Activated CD8-positive, alpha-beta T cell treated with anti-CD3 and anti-CD28 coated beads for 36 hours (primary cell): ENCODE measurements at places on chromosomes 2 and 18. TPM values are rescaled to one million over a fixed set of nuclear protein-coding genes. Genes with fewer than 3 reads are reported as not detected.

CD207 gene
- not detected for total RNA-seq

MPPE1 gene
- total RNA-seq: 21.7 TPM

AUP1 gene
- 92.7 TPM for total RNA-seq

C2orf66 gene
- not detected for total RNA-seq

CNGA3 gene
- total RNA-seq: not detected

DSC3 gene
- total RNA-seq: 0.04 TPM

SLC39A10 gene
- 25.8 TPM for total RNA-seq

TLX2 gene
- total RNA-seq: 0.16 TPM

DNA sequence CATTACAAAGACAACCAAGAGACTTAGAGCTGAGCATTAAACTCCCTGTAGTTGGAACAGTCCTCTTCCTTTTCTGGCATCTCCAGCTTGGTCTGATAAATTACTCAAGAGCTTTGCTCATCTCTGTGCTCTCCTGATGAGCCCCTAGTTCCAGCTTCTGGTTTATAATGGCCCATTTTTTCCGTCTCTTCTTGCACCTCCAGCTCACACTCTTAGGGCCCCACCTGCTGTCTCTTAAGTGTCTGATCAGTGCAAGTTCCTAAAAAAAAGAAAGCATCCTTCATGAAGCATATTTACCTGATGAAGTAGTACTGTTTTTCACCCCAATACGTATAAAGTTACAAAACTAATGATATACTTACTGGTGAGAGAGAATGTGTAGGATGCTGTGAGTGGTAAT, 822.9 kb downstream of the RNF144A start:
- H3K4me3 ChIP-seq: no peak overlapping the region
- peaks cover 72% of the 10 kb centered on the region for H3K4me1 ChIP-seq
- peaks cover 28% of the 10 kb centered on the region for H3K36me3 ChIP-seq
- H3K27me3 ChIP-seq: no peaks in the 10 kb centered on the region
- peak overlapping the region; percentile 58 for H3K27ac ChIP-seq

GRCh38 chr2:29755829-29756228, 165.6 kb downstream of the ALK start:
- H3K27me3 ChIP-seq: no peaks in the 10 kb centered on the region
- no peaks in the 10 kb centered on the region for H3K36me3 ChIP-seq

- no peaks in the 10 kb centered on the region for H3K4me1 ChIP-seq
- no peak overlapping the region for H3K27ac ChIP-seq
- H3K36me3 ChIP-seq: no peaks in the 10 kb centered on the region
- no peak for DNase-seq
- H3K27me3 ChIP-seq: no peaks in the 10 kb centered on the region
These were observed 254.2 kb downstream of the RIT2 start for GRCh38 chr18:42861271-42861670.

GRCh38 chr18:63700501-63700900, 2.3 kb upstream of the SERPINB11 start:
- no peaks in the 10 kb centered on the region for H3K36me3 ChIP-seq
- H3K4me1 ChIP-seq: no peaks in the 10 kb centered on the region
- H3K27me3 ChIP-seq: no peaks in the 10 kb centered on the region
- no peak overlapping the region for H3K27ac ChIP-seq
- no peak for DNase-seq

DNA sequence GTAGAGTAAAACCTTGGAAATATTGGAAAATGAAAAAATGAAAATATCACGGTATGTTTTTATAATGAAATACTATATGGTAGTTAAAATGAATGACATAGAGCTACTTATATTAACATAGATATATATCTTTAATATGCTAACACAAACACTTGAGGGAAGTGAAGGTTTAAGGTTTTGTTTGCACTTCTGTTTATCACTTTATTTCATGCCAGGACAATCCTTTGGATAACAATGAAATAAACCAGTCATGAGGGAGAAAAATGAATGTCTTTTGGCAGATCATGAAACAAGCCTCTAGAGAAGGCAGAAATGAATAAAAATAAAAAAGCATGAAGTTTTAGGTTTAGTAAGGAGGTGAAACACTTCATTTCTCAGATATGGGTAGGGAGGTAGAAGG, 89.9 kb downstream of the BAZ2B start:
- H3K27me3 ChIP-seq: no peaks in the 10 kb centered on the region
- no peaks in the 10 kb centered on the region for H3K4me1 ChIP-seq
- H3K4me3 ChIP-seq: no peak overlapping the region
- no peak for DNase-seq

- H3K27me3 ChIP-seq: no peaks in the 10 kb centered on the region
- H3K4me1 ChIP-seq: peaks cover 31% of the 10 kb centered on the region
- no peak overlapping the region for H3K4me3 ChIP-seq
- peaks cover 2% of the 10 kb centered on the region for H3K36me3 ChIP-seq
- DNase-seq: no peak
- peak overlapping the region; percentile 14 for H3K27ac ChIP-seq
These were observed 44.7 kb upstream of the VPS54 start for GRCh38 chr2:64063924-64064331.

DNA sequence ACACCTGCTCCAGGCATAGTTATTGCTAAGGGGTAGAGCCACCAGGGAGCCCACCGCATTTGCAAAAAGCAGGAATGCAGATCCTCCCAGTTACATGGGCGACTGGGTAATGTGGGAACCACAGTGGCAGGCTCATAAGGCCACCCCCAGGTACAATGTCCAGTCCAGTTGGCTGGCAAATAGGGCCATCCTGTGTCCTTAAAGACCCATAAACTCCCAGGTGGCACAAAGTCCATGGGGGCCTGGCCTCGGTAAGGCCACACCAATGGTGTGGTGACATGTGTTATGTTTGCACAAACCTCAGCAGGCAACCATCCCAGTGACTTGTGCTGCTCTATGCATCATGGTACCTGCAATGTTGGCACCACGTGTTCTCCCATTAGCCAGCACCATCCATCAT, 283.6 kb upstream of the GYPC start:
- no peaks in the 10 kb centered on the region for H3K36me3 ChIP-seq
- no peaks in the 10 kb centered on the region for H3K27me3 ChIP-seq
- H3K4me3 ChIP-seq: no peak overlapping the region

GRCh38 chr2:39437522-39438296, 624 bp upstream of the MAP4K3 start:
- H3K4me3 ChIP-seq: peak overlapping the region; percentile 86
- peaks cover 6% of the 10 kb centered on the region for H3K36me3 ChIP-seq
- peaks cover 51% of the 10 kb centered on the region for H3K4me1 ChIP-seq
- peak overlapping the region; percentile 70 for H3K27ac ChIP-seq
- DNase-seq: peak; percentile 65
- H3K27me3 ChIP-seq: no peaks in the 10 kb centered on the region

- H3K4me3 ChIP-seq: no peak overlapping the region
These were observed 937.1 kb downstream of the TSN start for GRCh38 chr2:122692400-122693083.

GRCh38 chr2:157180359-157180758, 77.1 kb upstream of the GALNT5 start:
- no peak overlapping the region for H3K4me3 ChIP-seq
- no peak overlapping the region for H3K27ac ChIP-seq
- peaks cover 4% of the 10 kb centered on the region for H3K4me1 ChIP-seq
- peaks cover 12% of the 10 kb centered on the region for H3K27me3 ChIP-seq
- no peak for DNase-seq
- no peaks in the 10 kb centered on the region for H3K36me3 ChIP-seq

- no peak overlapping the region for H3K27ac ChIP-seq
- no peaks in the 10 kb centered on the region for H3K36me3 ChIP-seq
- H3K4me3 ChIP-seq: no peak overlapping the region
- H3K27me3 ChIP-seq: no peaks in the 10 kb centered on the region
- no peaks in the 10 kb centered on the region for H3K4me1 ChIP-seq
These were observed 239.4 kb downstream of the KLHL29 start for GRCh38 chr2:23624378-23624777.

- DNase-seq: no peak
- H3K27ac ChIP-seq: no peak overlapping the region
- H3K4me1 ChIP-seq: peaks cover 4% of the 10 kb centered on the region
- no peaks in the 10 kb centered on the region for H3K27me3 ChIP-seq
- no peak overlapping the region for H3K4me3 ChIP-seq
- peaks cover 2% of the 10 kb centered on the region for H3K36me3 ChIP-seq
These were observed 140.6 kb upstream of the DNMT3A start for GRCh38 chr2:25482341-25482740.

DNA sequence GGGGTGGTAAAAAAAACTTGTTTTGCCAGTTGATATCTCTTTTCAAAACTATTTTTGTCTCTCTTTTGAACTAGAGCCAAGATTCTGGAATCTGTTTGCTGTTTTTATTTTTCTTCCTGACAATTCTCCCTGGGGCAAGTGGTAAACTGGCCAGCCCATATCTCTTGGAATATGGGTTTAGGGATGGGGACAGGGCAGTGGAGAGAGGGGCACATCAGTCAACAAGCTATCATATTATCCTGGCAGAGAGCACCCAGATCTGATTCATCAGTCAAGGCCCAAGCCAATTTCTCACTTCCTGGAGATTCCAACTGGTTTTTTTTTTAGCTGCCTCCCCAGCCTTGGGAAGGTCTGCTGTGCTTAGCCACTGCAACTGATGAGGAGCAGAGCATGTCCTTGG, 52.3 kb downstream of the ARHGAP28 start:
- no peak overlapping the region for H3K4me3 ChIP-seq
- no peak for DNase-seq
- no peaks in the 10 kb centered on the region for H3K27me3 ChIP-seq
- no peak overlapping the region for H3K27ac ChIP-seq
- H3K36me3 ChIP-seq: no peaks in the 10 kb centered on the region

GRCh38 chr2:117087535-117088291, 726.8 kb upstream of the DDX18 start:
- H3K27me3 ChIP-seq: no peaks in the 10 kb centered on the region
- H3K27ac ChIP-seq: no peak overlapping the region
- no peak overlapping the region for H3K4me3 ChIP-seq
- H3K36me3 ChIP-seq: no peaks in the 10 kb centered on the region
- no peak for DNase-seq

DNA sequence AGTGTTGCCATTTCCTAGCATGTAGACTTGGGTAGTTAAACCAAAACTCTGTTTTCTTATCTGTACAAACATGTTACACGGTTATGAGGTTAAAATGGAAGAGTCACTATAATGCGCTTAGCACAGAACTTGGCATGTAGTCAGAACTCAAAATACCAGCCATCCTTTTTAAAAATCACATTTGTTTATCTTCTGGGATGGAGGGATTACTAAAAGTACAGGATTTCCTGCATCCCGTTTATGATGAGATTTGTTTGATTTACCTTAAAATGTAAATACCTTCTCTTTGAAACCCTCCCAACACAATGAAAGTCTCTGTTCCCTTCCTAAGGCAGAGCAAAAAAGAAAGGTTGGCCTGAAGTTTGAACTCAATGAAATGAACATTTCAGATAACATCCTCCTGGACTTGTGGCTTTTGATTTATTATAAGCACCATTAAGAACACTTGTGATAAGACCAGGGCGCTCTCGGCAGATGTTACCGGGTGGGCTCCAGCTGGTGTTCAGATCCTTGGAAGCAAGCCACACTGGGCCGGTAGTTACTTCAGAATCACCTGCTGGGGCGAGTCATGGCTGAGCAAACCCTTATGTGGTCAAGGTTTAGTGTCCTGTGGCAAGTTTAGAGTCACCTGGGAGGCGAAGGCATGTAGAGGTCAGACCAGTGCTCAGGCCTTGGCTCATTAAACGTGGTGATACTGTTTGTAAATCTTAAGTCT, 105.7 kb downstream of the MGAT5 start:
- DNase-seq: no peak
- no peaks in the 10 kb centered on the region for H3K4me1 ChIP-seq
- no peak overlapping the region for H3K4me3 ChIP-seq
- H3K27ac ChIP-seq: no peak overlapping the region
- H3K27me3 ChIP-seq: no peaks in the 10 kb centered on the region

- H3K36me3 ChIP-seq: no peaks in the 10 kb centered on the region
- H3K4me3 ChIP-seq: no peak overlapping the region
- H3K27ac ChIP-seq: no peak overlapping the region
- no peaks in the 10 kb centered on the region for H3K4me1 ChIP-seq
These were observed 13.1 kb upstream of the PLEK start for GRCh38 chr2:68351997-68352396.

DNA sequence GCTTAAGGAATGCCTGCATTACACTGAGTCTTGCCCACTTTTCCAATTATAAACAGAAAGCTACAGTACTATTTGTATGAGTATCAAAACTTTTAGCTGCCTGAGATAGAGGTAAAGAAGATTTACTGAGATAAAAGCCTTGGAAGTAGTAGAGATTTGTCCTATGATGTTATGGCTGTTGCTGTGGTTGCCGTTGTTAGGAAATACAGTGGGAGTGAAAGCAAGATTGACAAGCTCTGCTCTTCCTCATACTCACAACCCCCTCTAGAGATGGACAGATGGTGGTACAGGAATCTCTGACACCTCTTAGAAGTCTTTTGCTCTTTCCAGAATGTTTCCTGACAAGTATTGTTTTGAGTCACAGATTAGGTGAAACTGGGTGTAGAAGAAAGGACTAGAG, 242.5 kb downstream of the RPIA start:
- no peak overlapping the region for H3K4me3 ChIP-seq
- no peaks in the 10 kb centered on the region for H3K36me3 ChIP-seq
- H3K27me3 ChIP-seq: no peaks in the 10 kb centered on the region
- peak; percentile 3 for DNase-seq

DNA sequence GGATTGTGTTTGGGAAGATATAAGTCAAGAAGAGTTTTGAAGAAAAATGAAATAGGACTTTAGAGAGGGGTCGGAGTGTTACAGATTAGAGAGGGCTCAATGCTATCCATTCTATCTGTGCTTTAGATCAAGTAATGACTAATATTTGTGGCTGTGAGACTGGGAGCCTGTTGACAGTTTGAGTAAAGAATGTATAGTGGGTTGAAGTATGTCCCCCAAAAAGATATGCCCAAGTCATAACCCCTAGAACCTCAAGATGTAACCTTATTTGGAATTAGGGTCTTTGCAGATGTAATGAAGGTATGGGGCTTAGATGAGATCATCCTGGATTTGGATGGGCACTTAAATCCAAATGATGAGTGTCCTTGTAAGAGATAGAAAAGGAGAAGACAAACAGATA, 55.3 kb upstream of the SERPINE2 start:
- no peak for DNase-seq
- no peaks in the 10 kb centered on the region for H3K36me3 ChIP-seq
